ENCODE measurements at places on chromosomes 12 and 14.
A peak's percentile ranks its signal among the peaks of the same experiment; 100 is the strongest.

GRCh38 chr14:102229071-102229738 is 75.8 kb downstream of the MOK start:
- no peak for DNase-seq

GRCh38 chr12:23350808-23351207 is 598.7 kb downstream of the SOX5 start:
- DNase-seq = no peak

DNA sequence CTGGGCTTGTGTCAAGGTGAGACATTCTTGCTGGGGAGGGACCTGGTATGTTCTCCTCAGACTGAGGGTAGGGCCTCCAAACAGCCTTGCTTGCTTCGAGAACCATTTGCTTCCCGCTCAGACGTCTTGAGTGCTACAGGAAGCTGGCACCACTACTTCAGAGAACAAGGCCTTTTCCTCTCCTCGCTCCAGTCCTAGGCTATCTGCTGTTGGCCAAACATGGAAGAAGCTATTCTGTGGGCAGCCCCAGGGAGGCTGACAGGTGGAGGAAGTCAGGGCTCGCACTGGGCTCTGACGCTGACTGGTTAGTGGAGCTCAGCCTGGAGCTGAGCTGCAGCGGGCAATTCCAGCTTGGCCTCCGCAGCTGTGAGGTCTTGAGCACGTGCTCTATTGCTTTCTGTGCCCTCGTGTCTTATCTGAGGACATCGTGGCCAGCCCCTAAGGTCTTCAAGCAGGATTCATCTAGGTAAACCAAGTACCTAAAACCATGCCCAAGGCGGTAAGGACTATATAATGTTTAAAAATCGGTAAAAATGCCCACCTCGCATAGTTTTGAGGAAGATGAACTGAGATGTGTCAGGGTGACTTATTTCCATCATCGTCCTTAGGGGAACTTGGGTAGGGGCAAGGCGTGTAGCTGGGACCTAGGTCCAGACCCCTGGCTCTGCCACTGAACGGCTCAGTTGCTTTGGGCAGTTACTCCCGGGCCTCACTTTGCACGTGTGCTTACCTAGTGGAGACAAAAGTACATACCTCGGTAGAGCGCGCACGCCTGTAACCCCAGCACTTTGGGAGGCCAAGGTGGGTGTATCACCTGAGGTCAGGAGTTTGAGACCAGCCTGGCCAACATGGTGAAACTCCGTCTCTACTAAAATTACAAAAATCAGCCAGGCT is 4.3 kb downstream of the GAPDH start:
- DNase-seq = peak; percentile 57

- DNase-seq = no peak
Observed at GRCh38 chr12:122022393-122023338, 982 bp downstream of the BCL7A start.

- DNase-seq = no peak
Observed at GRCh38 chr14:30569216-30569902, 10.4 kb downstream of the G2E3 start.

DNA sequence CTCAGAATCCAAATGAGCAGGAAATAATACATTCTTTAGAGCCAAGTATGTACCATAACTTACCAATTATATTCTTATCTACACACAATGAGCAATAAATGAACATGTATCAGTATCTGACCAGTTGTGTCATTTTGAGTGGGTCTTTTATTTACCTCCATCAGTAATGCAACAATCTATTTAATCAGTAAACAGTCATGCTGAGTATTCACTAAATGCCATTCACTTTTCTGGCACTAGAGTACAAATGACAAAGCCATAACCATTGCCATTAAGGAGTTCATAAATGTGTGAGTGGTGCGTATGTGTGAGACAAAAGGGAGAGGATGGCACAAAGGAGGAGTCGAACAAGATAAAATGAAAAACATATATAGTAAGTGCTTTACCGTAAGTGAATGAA is 1.5 kb upstream of the STRAP start:
- no peak for DNase-seq

DNA sequence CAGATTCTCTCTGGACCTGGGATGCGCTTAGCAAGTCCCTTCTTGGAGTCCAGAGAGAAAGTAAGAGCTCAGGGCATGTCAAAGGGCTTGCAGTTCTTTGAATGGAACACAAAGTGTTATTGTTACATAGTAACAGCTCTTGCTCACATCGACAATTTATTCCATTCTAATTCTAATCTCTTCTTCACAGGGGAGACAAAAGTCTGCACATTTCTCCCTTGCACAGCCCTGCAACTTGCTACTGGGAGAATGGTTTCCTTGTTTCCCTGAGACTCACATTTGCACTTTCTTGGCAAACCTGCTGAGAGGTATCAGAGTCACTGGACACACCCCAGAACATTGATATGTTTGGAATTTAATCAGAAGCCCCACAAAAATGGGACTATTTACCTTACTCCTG is 209.9 kb upstream of the IGF1 start:
- DNase-seq = no peak

- DNase-seq = no peak
Observed at GRCh38 chr14:75944607-75945241, 37.1 kb downstream of the TGFB3 start.

- no peak for DNase-seq
Observed at GRCh38 chr14:73783107-73783727, 68.4 kb upstream of the PTGR2 start.

DNA sequence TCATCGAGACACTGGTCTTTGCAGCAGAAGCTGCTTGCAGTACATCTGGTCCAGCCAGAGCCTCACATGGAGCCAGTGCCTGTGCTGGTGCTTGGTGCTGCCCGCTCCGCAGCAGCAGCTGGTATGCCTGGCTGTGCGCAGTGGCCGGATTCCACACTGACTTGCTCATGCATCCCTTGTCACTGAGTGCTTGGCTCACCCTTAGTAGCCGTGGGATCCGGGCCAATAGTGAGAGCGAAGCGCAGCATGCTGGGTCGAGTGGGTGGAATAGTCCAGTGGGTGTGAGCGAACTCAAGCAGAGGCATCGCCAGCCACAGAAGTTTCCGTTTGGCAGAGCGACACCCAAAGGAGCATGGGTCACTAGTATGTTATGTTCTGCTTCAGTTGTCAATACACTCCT is 10.1 kb upstream of the FBXO33 start:
- no peak for DNase-seq

DNA sequence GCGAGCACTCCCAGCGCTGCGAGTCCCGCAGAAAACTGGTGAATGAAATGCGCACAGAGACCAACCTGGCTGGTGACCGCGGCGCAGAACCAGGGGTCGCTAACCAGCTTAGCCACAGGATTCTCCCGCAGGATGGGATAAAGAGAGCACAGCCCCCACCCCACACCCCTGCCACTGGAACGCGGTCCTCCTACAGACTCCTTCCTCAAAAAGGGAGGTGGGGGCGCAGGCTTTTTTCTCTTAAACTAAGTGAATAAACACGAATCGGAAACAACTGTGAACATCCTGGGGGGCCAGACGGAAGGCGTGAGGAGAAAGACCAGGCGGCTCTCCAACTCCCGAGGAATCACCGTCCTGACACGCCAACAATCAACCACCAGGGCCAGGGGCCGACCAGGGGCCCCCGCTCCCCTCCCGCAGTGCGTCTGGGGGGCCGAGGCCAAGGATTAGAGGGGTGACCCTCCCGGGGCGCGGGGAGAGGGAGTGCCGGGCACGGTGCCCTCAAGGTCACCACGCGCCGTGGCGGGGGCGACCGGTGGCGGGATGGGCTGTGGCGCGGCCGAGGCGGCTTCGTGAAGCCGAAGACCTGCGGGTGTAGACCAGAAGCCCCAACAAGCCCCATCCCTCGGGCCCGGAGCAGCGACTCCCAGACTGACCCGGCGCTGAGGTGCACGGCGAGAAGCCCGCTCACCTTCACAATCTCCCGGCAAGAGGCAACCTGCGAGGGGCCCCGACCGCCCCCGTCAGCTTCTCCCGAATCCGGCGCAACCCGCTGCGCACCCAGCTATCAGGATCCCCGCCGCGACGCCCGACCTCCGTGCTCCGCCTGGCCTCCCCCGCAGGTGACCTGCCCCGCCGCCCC is 704 bp downstream of the ATP2B1 start:
- peak; percentile 68 for DNase-seq

DNA sequence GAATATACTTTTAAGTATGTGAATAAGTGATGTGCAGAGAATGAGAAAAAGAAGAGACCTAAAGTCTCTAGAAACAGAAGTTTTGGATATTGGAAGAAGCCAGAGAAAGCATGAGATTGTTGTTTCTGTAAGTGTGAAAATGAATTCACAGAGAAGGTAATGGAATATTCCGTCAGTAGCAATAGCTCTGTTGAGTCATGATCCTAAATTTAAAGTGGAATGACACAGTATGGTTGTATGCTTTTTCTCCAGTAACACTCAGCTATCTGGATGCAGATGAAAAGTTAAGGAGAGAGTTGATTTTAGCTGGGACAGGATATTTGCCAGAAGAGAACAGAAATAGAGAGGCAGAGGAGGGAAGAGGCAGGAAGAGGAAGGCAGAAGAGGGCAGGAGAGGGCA is 1166.3 kb downstream of the GALC start:
- no peak for DNase-seq

DNA sequence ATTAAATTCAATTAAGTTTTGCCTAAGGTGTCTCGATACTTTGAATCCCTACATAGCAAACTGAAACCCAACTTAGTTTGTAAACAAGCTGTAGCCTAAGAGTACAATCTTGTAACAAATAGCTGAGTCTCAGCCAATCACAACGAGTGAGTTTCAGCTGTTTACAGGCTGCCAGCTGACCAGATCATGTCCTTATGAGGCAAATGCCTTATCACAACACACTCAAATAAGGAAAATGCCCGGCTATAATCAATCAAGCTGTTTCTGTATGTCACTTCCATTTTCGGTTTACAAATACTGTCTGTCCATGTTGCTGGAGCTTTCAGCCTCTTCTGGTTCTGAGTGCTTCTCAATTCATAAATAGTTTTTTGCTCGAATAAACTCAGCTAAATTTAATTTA is 943.8 kb downstream of the SLC16A7 start:
- no peak for DNase-seq

All from GM06990 (cell line).